ENCODE measurements at places on chromosomes 5 and 9.

GRCh38 chr5:125298258-125298657 lies 551.8 kb upstream of the ZNF608 start:
- DNase-seq: no peak

GRCh38 chr5:177234841-177235240 lies 68.7 kb downstream of the RAB24 start:
- no peak for DNase-seq

DNA sequence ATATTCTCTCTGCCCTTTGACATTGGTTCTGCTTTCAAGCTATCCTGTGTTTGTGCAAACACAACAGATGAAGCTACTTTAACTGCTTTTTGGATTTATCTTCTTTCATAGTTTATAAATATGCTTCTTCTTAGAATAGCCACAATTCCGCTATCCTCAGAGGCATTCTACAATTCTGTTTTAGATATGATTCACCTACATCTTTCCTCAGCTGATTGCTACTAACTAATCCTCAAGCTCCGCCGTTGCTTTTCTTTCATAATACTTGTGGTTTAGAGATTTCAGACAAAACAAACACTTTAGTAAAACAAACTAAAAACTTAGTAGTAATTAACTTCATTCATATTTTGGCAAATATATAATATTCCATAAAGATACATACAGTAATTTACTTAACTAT lies 52.5 kb downstream of the ECPAS start:
- DNase-seq: peak; percentile 22

GRCh38 chr5:6218116-6218515 lies 160.2 kb downstream of the MED10 start:
- no peak for DNase-seq

- DNase-seq: peak; percentile 23
Measured at GRCh38 chr5:55480781-55481180, 54.0 kb downstream of the PLPP1 start.

DNA sequence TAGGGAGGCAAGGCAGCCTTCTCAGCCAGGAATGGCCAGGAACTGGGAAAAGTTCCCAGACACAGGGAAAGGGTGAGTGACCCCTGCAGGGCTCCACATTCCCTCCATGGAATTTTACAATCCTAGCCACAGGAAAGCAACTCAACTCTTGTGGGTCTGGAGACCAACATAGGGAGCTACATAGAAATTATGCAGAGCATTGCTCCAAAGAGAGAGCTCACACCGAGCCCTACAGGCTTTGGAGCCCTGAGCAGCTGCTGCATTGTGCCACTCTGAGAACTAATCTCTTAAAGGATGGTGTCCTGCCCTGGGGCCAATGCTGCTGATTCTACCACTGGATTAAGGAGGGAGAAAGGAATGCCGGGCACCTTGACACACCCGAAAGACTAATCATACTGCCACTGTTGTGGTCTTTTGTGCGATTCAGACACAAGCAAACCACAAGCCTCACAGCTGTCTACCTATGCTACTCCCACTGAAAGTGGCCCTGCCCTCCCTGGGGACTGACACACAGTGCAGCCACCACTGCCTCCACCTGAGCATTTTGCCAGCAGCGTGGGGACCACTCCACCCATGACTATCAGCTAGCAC lies 1089.8 kb upstream of the NUDT12 start:
- DNase-seq: no peak

GRCh38 chr9:133543772-133544467 lies 9.4 kb downstream of the ADAMTSL2 start:
- DNase-seq: peak; percentile 46

DNA sequence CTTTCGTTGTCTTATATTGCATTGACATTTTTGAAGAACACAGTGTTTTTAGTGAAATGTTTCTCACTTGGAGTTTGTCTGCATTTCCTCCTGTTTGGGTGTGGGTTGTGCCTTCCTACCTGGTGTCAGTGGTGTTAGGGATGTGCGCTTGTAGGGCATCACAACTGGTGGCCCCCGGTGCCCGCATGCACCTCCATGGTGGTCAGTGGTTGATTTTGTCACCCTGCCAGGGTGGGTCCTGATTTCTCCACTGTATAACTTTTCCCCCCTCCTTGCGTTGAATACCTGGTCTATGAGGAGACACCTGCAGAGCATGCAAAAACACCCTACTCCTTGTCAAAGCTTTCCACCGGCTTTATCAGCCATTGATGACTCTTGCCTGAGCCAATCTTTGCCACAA lies 132.9 kb downstream of the BARX1 start:
- DNase-seq: no peak

DNA sequence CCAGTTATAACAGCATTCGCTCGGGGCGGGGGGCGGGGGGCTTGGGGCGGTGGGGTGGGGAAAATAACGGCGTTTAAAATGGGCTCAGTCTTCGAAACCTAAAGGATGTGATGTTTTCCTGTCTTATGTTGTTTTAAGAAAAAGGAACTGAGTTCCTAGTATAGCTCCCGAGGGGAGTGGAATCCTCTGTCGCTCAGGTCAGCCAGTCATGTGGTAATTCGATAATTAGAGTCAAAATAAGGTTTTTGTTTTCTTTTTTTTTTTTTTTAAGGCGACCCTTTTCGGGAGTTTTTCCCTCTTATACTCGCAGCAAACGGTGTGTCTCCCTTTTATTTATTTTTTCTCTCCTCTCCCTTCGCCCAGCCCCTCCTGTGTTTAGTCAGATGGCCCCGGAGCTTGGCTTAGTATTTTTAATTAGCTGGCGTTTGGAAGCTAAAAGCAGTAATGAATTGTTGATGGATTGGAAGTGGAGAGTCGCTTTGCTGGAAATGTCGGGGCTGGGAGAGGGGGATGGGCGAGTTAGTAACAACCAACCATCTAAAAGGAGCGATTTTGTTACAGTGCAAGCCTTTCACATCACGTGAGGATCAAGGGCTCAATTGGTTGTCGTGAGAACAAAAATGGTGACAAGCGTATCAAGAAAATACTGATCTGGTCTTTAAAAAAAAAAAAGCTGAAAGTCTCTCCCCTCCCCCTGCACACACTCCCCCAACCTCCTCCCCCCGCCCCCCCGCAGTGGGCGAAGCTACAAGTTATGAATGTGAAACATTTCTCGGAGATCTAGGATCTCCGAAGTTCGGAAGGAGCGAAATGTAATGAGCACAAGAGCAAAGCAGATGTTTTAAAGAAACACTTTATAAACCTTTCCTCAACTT lies 714 bp upstream of the ZNF608 start:
- peak; percentile 93 for DNase-seq

DNA sequence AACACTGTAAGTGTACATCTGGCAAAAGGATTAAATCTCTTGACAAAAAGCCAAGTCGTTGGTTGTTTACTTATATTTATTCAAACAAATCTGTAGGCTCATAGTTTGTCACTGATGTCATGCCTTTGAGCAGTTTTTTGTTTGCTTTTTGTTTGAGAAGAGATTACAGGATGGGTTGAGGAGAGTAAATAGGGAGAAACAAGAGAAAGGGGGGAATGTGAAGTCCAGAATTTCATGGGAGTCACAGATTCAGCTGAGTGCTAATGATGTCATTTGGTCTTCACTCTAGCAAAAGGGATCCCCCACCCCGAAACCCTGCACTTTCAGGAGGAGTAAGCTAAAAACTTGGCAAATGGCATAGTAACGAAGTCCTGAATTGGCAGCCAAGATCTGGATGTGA lies 337.4 kb downstream of the GLIS3 start:
- DNase-seq: no peak

- DNase-seq: no peak
Measured at GRCh38 chr5:58775701-58776262, 192.9 kb downstream of the RAB3C start.

- peak; percentile 12 for DNase-seq
Measured at GRCh38 chr9:110329639-110330230, 7.9 kb downstream of the TXNDC8 start.

DNA sequence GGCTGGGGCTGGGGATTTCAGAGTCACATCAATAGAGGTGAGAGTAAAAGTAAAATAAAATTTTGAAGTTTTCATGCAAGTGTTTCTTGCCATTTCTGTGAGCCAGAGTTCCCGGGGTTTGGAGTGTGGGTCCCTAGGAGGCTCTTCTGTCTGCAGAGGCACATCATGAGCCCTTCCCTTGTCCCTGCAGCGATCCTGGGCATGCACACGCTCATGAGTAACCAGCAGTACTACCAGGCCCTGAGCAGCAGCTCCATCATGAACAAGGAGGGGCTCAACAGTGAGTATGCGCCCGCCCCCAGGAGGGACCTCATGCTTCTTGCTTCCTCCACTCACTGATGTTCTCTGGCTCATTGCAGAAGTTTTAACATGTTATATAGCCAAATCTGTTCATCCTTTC lies 61.1 kb downstream of the TMOD1 start:
- no peak for DNase-seq

- DNase-seq: no peak
Measured at GRCh38 chr5:9787861-9788600, 157.9 kb upstream of the TAS2R1 start.

GRCh38 chr5:160240350-160240749 lies 11.0 kb downstream of the FABP6 start:
- DNase-seq: peak; percentile 50

DNA sequence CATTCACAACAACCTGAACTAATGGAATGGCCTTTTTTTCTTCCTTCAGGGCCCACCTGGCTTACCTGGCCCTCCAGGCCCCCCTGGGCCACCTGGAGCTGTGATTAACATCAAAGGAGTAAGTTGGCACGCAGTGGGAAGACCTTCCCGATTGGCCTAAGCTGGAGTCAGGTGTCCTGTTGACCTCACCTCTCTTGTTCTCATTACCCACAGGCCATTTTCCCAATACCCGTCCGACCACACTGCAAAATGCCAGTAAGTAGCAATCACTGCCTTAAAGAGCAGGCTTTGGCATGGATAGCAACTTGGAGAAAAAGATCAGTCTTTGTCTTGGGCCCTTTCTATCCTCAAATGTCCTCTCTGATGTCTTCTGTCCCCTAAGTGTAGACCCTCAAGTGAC lies 55.3 kb upstream of the TGFBR1 start:
- no peak for DNase-seq

DNA sequence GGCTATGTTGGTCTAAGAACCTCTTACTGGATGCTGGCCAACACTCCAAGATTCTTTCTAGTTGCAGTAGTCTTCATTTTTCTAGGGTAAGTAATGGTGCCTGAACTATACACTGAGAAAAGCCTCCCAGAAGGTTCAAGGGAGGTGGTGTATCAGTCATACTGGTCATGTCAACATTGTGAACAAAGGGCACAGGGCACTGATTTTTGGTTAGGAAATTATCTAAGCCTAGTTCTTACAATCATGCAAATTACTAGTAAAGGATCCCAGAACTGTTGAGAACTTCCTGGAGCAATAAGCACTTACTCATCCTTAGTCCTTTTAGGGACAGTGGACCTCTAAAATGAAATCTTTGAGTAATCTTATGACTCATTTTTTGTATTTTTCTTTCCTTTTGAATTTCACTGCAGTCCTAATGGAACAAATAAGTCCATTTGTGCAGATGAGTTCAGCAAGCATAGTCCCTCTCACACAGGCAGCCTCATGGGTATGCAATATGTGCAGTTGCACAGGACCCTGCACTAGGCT lies 21.1 kb upstream of the CDC42SE2 start:
- DNase-seq: no peak

DNA sequence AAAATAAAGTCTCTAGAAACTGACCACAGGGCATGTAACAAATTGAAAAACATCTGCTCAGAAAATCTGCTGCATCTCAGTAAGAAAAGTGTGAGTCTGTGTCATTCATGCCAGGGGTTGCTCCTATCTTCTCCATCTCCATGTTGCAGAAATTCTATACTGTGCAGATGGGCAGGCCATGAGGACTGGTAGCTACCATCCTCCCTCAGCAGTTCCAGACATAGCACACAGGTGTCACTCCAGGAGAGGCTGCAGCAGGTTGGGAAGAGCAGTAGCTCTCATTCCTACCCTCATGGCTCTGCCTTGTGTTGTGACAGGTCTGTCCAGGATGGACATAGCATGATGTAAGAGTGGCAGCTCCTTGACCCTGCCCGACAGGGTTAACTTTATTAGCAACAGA lies 173.4 kb downstream of the NDUFS4 start:
- no peak for DNase-seq

DNA sequence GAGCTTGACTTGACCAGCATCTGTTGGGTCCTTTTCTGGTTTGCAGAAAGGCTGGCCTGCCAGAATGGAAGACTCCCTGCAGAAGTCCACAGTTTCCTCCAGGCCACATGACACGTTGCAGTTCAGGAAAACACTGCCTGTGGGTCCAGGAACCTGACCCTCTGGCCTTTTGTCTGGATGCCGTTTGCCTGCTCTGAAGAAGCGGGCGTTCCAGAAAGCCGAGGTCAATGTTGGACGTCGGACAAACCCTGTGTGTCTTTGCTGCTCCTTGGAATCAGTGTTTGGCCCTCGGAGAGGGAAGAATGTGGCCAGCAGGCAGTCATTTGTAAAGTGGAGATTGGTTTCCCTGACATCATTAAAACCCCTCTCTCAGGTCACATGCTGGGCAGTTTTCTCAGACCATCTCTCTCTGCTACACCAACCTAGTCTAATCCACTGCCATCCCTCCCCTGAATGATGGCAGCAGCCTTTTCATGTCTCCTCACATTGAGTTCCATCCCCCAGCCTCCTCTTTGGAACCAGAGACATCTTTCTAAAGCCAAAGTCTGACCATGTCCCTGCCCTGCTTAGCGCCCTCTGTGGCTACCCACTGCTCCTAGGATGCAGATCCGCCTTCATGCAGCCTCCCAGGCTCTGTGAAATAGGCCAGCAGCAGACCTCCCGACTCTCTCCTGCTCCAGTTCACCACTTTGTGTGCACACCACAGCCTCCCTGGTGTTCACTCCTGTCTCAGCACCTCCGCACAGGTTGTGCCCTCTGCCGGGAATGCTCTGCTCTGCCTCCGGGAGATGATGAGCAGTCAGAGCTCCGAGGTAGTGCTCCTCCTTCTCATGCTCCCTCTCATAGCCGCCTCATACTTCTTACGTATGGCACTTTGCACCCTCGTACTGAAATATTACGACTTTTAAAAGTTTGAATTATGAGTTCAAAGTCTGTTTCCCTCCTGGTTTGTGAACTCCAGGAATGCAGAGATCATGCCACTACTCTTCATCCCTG lies 75.6 kb downstream of the RALGPS1 start:
- no peak for DNase-seq

DNA sequence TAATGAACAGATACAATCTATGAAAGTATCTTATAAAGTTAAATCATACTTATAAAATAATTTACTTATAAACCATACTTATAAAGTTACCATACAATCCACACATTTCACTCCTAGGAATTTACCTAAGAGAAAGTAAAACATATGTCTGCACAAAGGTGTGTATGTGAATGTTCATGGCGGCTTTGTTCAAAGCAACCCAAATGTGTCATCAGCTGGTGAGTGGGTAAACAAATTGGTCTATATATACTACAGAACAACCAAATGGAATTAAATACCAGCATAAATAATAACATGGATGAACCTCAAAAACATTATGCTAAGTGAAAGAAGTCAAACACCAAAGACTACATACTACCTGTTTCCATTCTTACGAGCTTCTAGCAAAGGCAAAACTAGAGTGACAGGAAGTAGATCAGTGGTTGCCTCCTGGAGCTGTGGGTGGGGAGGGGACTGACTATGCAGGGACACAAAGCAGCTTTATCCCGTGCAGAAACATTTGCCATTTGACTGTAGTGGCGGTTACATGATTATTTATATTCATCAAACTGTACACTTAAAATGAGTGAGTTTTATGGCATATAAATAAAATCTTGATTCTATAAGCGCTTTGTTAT lies 10.6 kb downstream of the TRAF1 start:
- no peak for DNase-seq
